Stimulated activated CD4-positive, alpha-beta T cell treated with anti-CD3 and anti-CD28 coated beads, Interleukin-15, amount 100 ng/mL, for 1 hour (primary cell): ENCODE measurements at places on chromosomes 6 and 20.

- no peak for DNase-seq
Measured at GRCh38 chr6:34696189-34696738, 303 bp downstream of the ILRUN start.

- DNase-seq, result no peak
Measured at GRCh38 chr6:137259349-137259748, 40.2 kb upstream of the IFNGR1 start.

- no peak for DNase-seq
Measured at GRCh38 chr6:37761554-37762271, 57.8 kb upstream of the ZFAND3 start.

GRCh38 chr20:25223179-25223661, 24.7 kb upstream of the PYGB start:
- no peak for DNase-seq

DNA sequence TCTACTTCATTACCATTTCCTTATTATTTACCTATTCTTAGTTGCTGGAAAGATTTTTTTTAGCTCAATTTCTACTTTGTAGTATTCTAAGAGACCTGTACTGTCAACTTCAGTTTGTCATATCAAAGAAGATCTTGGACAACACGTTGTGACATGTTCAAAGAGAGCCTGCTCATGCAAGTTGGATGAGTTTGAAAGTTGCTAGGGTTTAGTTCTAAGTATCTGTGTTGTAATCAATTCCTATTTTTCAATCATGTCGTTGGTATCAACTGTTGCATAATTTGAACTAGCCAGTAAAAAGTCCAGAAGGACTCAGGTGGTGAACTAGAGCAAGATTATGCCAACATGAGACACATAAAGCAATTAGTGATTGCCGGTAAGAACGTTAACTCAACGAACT, 30.2 kb downstream of the PKIB start:
- DNase-seq, result no peak

GRCh38 chr20:34527016-34527415, 10.8 kb downstream of the DYNLRB1 start:
- DNase-seq, result no peak

- DNase-seq, result no peak
Measured at GRCh38 chr6:147384029-147384428, 124.5 kb upstream of the SAMD5 start.

DNA sequence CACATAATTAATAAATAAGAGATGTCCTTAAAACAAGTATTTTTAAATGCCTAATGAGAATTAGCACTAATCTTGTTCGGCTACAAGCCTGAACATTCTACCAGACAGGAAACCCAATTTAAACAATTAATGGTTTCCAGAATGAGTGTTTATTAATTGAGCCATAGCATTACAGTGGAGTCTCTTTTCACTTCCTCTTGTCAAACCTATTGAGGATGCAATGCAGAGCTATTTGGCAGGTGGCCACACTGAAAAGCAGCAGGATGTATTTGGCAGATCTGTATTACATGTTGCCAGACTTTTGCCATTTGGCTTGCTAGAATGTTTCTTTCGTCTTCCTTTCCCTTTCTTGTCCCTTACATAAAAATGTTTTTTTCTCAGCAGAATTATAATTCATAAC, 475.2 kb upstream of the MARCKS start:
- DNase-seq, result no peak

GRCh38 chr6:157244175-157244574, 79.1 kb downstream of the TMEM242 start:
- no peak for DNase-seq

- no peak for DNase-seq
Measured at GRCh38 chr6:107712665-107713551, 111.2 kb downstream of the SCML4 start.

DNA sequence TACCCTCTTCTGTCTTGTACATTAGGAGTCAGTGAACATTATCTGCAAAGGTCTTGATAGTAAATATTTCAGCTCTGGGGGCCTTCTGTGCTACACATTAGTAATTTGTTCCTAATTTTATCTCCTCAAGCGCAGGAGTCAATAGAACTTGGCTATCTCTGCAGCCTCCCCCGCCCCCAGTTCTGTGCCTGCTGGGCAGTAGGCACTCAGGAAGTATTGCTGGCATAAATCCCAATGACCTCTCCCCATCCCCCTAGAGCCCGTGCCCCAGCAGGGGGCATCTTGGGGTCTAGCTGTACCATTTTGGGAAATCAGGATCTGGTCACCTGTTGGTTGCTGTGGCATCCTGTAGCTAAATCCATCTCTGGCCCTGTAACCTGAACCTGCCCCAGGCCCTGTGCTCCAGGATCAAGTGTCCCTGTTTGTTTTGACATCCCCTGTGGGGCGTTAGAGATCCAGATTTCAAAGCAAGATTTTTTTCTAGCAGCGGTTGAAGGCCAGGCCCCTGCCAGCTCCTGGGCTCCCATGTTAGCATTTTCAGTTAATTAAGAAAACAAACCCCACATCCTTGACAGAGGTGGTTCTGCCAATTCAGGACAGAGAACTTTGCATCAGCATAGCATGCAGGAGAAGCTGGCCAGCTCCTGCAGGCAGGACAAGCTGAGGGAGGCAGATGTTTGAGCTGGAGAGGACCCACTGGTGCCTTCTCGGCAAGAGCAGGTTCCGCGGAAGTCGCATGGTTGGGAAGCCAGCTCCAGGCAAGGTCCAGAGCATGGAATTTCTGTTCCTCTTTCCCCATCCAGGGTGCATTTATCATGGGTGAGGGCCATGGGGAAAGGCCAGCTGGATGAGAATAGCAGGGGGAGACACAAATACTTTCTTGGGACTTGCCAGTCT, 32.1 kb downstream of the DAAM2 start:
- no peak for DNase-seq

DNA sequence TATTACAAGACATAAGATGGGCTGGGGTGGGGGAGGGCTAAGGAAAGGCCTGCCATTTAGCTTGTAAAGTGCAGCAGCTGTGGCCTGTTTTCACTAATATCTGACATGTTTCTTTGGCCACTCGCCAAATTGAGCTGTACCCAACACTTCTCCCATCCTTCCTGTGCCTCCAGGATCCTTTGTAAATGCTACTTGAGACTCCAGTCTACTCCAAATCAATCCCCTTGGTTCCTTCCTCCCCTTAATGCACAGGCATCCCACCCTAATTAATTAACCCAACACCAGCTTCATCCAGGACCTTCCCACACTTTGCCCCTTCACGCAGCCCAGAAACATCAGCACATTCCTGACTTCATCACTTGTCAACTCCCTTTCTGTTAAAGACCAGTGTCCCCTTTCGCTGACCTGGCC, 55.0 kb upstream of the TCF21 start:
- no peak for DNase-seq

DNA sequence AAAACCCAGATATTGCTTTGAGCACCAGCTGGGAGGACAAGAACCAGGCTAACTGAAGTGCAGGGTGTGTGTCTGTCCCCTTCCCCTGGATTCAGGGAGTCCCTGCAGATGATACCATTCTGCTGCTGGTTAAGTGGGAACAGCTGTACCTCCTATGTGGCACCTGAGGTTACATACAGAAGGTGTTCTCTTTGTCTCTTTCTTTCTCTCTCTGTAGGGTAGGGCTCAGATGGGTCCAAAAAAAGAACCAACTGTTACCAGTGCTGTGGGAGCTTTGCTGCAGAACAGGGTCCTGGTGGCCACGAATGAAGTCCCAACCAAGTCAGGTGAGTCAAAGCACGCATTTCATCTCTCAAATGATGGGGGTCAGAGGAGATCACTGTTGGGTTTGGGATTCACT, 38.6 kb downstream of the ZC2HC1B start:
- no peak for DNase-seq

GRCh38 chr6:156068881-156069280, 613.2 kb upstream of the NOX3 start:
- DNase-seq, result no peak

- DNase-seq, result no peak
Measured at GRCh38 chr6:108621117-108621516, 60.4 kb downstream of the FOXO3 start.

GRCh38 chr20:57769756-57770155, 59.9 kb upstream of the PMEPA1 start:
- no peak for DNase-seq

GRCh38 chr20:38957235-38957876, 4.8 kb upstream of the DHX35 start:
- no peak for DNase-seq

DNA sequence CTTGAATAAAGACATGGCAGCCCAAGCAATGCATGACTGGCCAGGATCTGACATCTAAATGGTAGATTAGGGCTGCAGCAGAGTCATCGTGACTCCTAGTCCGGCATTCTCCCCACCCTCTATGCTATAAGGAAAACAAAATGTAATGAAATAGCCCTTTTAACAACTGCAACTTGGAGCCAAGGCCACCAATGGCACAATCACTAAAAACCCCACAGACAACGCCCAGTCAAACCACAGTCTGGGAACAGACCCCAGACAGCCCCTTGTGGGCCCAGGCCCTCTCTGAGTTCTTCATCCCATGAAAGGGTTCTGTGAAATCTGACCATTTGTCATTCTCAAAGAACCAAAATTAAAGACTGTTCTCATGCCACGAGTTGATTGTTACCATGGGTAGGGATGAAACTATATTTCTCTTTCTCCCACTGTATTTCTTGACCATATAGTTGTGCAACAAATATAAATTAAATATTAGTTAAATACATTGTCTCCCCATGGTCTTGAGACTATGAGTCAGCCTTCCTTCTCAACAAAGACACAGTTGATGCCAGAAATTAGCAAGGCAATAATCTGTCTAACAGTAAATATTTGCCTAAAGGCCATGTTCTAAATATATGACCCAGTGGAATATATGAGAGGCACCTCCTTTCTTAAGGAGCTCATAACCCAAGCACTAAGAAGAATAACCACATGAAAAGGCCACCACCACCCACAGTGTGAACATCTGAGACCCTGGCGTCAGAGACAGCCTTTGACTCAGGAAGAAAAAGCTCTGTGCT, 85.6 kb upstream of the SSTR4 start:
- no peak for DNase-seq

DNA sequence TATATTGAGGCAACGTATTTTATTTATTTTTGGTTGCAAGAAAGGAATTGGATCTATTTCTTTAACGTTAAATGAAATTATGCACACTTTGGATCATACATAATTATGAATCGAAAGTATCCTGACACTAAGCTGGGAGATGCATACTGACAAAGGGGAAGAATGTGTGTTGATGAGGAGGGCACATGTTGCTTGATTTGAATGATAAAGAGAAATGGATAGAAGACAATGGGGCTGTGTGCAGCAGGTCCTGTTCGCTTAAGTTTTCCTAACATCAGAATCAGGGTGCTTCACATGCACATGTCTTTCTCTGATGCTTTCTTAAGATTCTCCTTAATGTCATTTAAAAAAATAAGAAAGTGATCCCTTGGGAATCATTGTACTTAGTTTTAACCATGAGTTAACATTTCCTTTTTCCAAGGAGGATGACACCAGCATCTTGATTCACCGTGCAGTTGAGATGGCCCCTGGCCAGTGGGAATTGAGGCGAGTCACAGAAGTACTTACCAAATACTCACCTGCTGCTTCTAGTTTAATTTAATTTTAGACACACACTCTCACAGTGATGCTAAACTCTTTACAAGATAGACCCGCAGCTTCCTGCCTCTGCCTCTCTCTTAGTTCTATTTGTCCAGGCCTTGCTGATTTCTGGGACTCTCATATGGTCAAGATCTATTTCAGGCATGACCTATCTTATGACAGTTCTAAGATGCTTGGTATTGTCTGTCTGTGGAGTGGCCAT, 116.5 kb downstream of the CLIC5 start:
- DNase-seq, result no peak

GRCh38 chr20:15700147-15700765, 873.0 kb downstream of the KIF16B start:
- no peak for DNase-seq

DNA sequence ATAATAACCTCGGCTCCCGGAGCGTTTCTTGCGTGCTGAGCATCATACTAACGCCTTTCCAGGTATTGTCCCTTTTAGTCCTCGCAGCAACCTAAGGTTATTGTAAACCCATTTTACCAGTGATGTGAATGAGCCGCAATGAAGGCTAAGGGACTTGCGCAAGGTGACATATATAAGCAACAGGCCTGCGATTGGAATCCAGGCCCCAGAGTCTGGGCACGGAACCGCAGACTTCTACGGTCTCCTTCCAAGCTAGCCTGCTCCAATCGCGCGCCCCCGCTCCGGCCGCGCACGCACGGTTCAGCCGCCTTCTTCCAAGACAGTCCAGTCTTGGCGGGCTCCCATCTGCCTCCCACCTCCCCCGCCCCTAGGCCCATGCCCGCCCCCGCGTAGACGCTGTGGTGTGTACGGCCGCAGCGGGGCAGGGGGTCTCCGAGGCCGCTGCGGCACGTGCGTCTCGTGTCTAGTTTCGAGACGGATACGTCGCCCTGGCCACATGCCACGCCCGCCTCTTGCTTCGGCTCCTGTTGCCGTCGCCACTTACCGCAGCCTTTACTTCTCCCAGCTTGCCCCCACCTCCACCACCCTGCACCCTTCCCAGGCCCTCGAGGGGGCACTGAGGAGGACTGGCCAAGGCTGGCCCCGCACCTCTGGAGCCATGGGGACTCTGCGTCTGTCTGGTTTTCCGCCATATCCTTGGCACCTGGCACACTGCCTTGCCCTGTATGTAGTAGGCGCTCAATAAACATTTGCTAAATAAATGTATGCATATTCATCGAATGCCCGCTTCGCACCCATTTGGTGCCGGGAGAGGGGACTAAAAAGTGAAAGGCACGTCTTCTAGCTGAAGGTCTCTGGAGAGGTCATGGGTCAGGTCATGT, 855 bp upstream of the GFOD1 start:
- no peak for DNase-seq

DNA sequence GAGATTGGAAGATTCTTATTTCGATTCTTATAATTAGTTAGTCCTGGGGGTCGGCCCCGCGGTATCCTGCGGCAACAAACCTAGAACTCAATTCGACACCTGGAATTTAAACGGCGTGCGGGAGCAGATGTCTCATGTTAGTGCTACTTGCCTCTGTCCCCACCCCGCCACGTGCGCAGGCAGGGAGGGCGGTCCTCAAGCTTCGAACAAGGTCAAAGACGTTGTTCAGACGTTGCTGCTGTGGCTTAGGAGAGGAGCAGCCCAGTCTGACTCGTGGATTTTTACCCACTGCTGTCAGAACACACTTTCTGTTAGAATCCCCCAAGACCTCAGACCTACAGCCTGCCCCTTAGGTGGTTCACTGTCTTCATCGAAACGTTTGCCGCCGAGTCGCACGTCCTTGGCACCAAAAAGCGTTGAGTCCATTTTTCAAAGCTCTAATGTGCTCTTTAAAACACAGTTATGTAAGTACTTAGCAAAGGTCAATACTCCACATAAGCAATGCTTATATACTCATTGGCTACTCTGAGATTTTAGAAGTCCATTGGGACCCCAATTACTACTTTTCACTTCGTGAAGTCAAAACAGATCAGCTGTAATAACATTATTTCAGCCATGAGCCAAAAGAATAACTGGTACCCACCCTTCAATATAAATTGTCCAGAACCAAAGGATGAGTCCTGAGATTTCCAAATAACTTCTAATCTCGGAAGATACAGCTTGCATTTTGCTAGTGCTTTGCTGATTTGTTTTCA, 2.7 kb upstream of the C6orf62 start:
- no peak for DNase-seq

DNA sequence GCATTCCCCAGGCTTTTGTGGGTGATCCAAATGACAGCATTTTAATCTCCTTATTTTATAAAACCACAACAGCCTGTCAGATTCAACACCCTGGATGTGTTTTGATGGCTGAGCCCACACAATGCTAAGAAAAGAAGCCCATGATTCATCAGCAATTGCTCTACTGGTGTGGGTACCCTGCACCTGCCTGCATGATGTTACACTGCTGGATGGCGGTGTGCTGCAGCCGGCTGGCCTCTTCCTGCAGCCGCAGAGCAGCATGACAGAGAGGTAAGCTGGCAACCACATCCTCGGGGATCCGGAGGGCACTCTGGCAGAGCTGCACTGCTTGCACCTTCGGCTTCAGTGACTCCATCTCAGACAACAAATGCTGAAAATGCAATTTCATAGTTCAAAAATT, 327.5 kb downstream of the SYNE1 start:
- DNase-seq, result peak; percentile 3
